ENCODE measurements at places on chromosomes 3 and 15. TPM values are rescaled to one million over a fixed set of nuclear protein-coding genes. Genes with fewer than 3 reads are reported as not detected.

- no peak for DNase-seq
Measured at GRCh38 chr3:14277557-14277956, 98.9 kb downstream of the LSM3 start.

GRCh38 chr3:37301980-37302708, 127.8 kb upstream of the LRRFIP2 start:
- no peak for DNase-seq

DNA sequence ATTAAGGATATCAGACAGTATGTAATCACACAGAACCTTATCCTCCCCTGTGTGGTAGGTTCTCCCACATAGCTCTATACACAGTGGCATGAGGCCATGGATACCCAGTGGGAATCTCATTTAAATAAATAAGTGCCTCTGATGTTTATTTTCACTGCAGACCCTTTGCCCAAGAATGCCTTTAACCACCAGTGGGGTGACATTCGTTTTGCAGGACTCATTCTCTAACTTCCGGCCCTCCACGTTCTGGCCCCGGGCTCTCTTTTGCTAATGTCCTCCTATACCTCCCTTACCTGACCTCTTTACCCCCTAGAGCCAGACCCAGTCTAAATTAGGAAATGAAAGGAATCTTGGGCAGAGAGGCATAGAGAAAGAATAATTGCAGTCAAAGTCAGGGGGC, 8.3 kb downstream of the CCDC80 start:
- no peak for DNase-seq

- DNase-seq = no peak
Measured at GRCh38 chr15:66505430-66505811, 295 bp downstream of the ZWILCH start.

DNA sequence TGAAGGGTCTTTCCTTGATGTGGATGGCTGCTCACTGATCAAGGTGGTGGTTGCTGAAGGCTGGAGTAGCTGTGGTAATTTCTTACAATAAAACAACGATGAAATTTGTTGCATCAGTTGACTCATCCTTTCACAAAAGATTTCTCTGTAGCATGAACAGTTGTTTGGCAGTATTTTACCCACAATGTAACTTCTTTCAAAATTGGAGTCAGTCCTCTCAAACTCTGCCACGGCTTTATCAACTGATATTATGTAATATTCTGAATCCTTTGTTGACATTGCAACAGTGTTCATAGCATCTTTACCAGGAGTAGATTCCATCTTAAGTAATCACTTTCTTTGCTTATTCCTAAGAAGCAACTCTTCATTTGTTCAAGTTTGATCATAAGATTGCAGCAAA, 252.6 kb downstream of the UBE2E2 start:
- no peak for DNase-seq

DNA sequence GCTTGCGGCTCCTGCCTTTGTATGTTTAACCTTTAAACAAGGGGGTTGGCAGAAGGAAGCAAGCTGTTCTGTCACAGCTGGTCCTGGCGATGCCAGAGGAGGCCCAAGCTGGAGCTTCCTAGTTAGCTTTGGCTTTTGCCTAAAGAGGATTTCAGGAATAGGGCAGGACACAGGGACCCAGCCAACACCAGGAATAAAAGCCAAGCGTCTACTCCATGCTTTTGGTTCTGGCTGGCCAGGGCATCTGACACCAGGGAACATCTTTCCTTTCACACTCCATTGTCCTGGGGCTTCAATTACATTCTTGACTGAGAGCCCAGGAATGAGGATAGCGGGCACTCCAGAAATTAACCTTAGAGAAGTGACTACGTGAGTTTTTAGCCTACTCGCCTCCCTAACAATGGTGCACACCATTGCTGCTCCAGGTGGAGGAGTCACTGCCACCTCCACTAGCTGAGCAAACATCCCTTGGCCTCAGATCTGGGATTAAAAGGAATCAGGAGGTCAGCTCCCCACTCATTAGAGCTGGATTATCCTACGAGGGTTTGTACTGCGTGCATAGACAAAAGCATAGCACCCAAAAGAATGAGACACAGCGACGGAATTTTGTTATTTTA, 38.2 kb downstream of the TPM1 start:
- DNase-seq = no peak

- DNase-seq = no peak
Measured at GRCh38 chr3:126658584-126658983, 3.7 kb upstream of the TXNRD3 start.

DNA sequence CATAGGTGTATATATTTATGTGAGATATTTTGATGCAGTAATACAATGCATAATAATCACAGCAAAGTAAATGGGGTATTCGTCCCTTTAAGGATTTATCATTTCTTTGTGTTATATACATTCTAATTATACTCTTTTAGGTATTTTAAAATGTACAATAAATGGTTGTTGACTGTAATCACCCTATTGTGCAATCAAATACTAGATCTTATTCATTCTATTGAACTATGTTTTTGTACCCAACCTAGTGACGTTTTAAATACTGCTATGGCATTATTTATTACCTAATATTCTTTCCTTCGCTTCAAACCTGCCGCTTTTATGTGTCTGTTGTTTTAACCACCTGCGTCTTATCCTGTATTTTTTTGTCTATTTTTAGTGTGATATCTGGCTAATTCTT, 132.4 kb downstream of the ADAMTSL3 start:
- no peak for DNase-seq

The NOX5 gene
- total RNA-seq = under 0.01 TPM

All from hematopoietic multipotent progenitor cell (in vitro differentiated cells).